Cortex of kidney (tissue), 1 donor: ENCODE measurements at places on chromosomes 16 and 17.
A peak's percentile ranks its signal among the peaks of the same experiment; 100 is the strongest.

DNA sequence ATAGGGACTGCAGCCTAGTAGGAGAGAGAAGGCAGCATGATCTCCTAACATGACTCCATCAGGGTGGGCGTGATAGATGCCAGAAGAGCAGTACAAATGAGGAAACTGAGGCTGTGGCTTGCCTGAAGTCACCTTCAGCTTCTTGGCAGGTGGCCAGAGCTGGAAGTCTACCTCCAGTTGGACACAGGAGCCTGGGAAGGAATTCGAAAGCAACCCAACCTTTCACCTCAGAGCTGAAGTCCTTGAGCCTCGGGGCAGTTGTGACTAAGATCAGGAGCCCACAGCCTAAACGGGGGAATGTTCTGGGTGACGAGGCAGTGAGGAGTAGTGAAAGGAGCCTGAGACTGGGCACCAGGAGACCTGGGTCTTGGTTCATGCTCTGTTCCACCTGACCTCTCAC lies 9.4 kb upstream of the SLC52A1 start:
- no peak for DNase-seq

GRCh38 chr16:28192806-28193529 lies 18.8 kb downstream of the XPO6 start:
- no peak for DNase-seq

DNA sequence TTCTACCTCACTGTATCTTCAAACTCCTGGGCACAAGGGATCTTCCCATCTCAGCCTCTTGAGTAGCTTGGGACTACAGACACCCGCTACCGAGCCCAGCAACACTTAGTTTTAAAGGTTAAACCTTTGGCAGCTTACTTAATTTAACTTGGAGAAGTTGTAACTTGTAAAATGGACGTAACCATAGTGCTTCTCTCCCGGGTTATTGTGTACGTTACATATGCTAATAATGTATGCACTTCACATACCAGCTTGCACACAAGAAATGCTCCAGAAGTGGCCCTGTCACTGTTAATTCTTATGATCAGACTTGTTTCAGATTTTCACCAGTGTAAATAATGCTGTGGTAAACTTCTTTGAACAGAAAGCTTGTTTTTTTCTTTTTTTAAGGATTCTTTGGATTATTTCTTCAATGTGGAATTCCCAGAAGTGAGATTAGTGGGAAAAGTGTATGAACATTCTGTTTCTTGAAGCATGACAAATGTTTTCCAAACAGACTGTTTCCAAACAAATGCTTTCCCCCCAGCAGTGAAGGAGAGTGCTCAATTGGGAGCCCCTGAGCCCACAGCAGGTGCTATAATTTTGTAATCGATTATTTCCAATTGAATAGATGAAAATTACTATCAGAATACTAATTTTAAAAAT lies 61.5 kb downstream of the EPN2 start:
- DNase-seq = no peak

DNA sequence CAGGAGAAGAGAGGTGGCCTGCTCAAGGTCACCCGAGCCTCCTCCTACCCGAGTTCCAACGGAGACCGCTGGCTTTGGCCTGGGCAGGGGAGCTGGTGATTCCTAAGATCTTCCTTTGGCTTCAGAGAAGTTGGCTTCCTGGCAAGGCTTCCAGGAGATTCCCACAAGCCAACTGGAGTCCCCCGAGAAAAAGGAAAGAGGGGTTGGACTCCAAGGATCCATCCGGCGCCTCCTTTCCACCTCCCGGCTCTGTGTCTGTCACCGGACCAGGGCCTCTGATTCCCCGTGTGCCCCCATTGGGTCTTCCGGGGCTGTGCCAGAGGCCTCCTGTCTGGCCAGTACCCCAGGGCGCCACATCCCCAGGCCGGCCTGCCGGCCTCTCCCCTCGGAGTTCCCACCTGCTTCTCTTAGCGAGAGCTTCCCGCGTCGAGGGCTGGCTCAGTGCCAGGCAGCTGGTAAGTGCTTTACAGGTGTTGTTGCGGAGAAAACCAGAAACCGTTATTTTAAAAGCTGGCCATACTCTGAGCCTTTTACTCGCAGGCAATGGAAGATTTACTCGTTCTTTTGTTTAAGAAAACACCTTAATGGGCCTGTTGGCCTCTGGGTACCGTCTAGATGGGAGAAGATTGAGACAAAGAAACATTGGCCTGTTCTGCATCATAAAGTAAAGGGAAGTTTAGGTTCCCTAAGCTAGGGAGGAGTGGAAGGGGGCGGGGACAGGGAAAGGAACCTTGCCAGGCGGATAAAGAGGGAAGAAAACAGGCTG lies 258.4 kb upstream of the SDK2 start:
- no peak for DNase-seq

DNA sequence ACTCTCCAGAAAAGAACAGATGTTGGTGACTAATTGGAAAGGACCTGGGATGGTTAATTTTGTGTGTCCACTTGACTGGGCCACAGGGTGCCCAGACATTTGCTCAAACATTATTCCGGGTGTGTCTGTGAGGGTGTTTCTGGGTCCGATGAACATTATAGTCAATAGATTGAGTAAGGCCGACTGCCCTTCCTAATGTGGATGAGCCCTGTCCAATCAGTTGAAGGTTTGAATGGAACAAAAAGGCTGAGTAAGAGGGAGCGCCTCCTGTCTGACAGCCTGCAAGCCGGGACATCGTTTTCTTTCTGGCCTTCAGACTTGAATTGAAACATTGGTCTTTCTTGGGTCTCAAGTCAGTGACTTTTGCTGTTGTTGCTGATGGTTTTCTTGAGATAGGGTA lies 22.8 kb upstream of the ITPRIPL2 start:
- no peak for DNase-seq

DNA sequence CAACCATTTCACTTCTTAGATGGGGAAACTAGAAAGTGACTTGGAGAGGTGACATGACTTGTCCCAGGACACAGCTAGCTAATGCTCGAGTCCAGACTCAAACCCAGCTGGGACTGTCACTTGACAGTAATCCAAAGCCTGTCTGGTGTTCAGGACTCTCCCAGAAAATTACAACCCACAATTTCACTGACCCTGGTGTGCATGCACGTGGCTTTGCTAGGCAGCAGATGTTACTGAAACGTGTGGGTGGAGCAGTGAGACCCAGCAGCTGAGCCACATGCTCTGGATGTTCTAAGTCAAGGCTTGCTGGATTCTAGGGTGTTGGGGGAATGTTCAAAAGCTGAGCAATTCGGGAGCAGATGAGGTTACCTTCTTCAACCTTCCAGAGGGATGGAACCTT lies 364.6 kb downstream of the GRIN2A start:
- no peak for DNase-seq

DNA sequence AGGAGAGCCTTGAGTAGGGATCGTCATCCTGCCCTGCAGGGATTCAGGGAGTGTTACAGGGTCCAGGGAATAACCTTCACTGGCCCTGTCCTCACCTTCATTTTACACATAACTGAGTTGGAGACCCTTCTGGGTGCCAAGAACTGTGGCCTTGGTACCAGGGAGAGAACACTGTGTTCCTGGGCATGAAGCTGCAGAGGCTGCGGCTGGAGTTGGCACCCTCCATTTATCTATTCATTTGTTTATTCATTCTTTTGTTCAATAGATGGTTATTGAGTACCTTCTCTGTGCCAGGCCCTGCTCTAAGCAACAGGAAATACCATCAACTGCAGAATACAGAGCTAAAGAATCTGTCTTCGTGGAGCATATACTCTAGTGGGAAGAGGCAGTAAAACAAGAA lies 6.7 kb downstream of the ABCC3 start:
- no peak for DNase-seq

DNA sequence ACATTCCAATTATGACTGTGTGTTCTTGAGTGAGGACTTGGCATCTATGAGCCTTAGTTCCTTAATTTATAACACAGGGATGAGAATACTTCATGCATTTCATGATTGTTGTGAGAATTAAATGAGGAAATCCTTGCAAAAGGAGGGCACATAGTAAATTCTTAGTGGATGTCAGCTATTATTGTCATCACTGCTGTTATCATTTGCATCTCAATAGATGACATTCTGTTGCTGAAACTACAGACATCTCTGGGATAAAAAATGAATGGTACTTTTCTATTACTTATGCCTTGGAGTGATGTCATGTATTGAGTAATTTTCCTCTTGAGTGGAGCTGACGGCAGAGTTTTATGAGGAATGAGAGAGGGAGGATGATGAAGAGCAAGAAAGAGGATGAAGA lies 184.4 kb upstream of the CDH11 start:
- no peak for DNase-seq

GRCh38 chr16:58499615-58500351 lies at the start of gene NDRG4:
NDRG4 (plus strand) TSS chr16:58500143; CDS start chr16:58500249, 106 bp downstream.
- no peak for DNase-seq

GRCh38 chr17:51947160-51947735 lies 211.3 kb downstream of the CA10 start:
- DNase-seq = no peak

DNA sequence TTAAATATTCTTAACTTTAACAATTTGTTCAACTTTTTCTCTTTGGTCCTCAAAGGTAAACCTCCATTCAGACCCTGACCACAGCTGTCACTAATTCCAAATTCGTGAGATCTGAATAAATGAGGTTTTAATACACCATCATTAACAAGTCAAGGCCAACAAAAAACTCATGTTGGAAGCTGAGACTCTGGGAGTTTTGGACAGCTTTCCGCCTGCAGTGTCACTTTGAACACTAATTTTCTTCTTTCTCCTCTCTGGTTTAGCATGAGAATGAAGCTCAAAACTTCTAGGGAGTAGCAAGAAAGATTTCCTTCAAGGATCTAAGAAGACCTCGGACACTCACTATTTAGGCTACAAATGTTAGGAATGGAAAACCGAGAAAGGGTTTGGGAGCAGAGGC lies 32.7 kb upstream of the DNAH9 start:
- no peak for DNase-seq

GRCh38 chr17:76239538-76240274 lies 587 bp downstream of the RNF157 start:
- no peak for DNase-seq

GRCh38 chr17:74343526-74344284 lies 17.7 kb downstream of the KIF19 start:
- no peak for DNase-seq

DNA sequence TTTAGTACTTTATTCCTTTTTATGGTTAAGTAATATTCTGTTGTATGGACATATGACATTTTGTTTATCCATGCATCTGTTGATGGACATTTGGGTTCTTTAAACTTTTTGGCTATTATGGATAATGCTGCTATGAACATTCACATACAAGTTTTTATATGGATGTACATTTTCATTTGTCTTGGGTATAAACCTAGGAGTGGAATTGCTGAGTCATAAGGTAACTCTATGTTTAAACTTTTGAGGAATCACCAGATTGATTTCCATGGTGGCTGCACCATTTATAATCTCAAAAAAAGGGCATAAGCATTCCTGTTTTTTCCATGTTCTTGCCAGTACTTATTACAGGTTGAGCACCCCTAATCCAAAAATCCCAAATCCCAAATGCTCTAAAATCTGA lies 90.3 kb upstream of the CRHR1 start:
- no peak for DNase-seq

DNA sequence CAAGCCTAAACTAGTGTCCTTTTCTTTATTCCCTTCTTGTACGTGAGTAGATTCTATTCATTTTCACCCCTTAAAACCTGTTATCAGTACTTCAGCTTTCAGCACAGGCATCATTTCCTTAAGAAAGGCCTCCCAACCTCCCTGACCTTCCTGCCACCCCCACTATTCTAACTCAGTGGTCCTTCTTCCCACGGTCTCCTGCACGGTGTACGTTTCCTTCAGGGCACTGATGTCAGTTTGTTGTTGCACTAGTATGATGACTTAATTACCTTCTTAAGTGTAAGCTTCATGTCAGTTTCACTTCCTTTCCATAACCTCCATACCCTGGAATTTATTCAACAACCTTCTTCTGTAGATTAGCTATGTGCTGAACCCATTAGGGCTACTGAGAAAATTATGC lies 484.2 kb downstream of the HS3ST4 start:
- DNase-seq = no peak

- DNase-seq = peak; percentile 19
Measured at GRCh38 chr17:47650525-47651522, 1.1 kb downstream of the KPNB1 start.

DNA sequence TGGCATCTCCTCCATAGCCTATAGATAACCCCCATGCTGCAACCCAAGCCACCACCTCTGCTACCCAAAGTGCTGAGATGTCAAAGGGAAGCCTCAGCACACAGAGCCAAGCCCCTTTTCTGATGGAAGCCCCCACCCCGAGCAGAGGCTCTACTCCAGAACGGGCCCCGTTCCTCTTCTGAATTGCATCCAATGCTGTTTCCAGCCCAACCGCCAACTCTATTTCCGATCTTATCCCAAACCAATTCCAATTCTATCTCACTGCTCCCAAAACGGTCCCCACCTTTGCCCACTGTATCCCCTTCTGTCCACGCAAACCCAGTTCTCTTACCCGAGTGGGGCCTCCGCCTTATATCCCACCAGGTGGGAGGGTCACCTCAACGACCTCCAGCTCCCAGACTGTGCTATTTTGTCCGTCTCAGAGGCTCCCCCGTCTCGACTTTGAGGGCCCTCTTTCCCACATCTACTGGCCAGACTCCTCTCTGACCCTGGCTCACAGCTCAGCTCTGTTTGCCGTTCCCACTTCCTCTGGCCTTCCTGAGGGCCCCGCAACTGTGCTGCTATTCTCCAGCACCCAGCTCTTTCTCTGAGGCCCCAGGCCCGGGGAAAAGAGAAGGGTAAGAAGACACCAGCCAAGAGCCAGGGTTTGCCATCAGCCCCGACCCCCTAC lies 487 bp downstream of the SRL start:
- no peak for DNase-seq

GRCh38 chr17:34756637-34757021 lies 177.2 kb downstream of the TMEM132E start:
- DNase-seq = no peak

- no peak for DNase-seq
Measured at GRCh38 chr16:68935008-68935407, 91.7 kb downstream of the TANGO6 start.

- no peak for DNase-seq
Measured at GRCh38 chr17:77772461-77772897, 186.0 kb upstream of the TNRC6C start.

GRCh38 chr17:82060614-82061013 lies 5.0 kb downstream of the DUS1L start:
- no peak for DNase-seq

- no peak for DNase-seq
Measured at GRCh38 chr16:66035096-66035495, 331.4 kb upstream of the CDH5 start.

DNA sequence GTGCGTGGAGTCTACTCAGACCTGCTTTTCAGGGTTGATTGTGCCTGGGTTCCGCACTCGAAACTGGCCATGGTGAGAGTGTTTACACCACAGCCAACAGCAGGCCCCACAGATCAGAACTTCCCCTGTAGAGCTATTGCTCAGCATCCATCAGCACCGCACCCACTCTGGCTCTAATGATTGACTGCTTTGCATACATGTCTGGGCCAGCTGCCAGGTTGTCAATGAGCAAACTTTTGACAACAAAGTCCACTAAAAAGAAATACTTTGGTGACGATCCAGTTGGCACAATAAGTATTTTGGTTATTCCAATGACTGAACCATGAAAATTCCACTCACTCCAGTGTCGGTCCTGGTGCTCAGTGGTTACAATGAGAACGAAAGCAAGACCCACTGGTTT lies 190.7 kb downstream of the FOXL1 start:
- no peak for DNase-seq
